ENCODE measurements at places on chromosomes 7 and 10.

GRCh38 chr10:33817605-33818004 is 483.1 kb upstream of the NRP1 start:
- DNase-seq: no peak

DNA sequence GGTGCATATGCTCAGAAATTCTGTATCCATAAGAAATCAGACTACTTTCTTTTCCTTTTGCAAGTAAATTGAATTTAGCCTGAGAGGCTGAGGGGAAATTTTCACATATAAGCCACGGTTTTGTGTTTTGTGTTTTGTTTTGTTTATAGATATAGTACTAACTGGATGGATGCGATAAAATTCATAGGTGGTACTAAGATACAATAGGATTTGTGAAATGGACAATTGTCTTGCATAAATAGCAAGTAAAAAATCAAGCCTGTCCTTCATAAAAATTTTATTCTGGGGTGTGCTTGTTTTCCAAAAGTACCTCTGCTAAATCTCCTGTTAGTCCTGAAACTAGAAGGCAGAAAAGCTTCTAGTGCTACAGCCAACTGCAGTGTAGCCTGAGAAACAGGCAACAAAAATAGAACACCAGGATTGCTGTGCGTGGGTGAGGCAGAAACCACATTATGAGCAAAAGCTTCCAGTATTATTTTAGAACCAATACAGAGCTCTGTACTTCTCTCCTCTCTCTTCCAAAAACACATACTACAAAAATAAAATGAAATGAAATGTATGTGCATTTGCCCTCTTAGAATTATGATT is 634 bp upstream of the HDAC9 start:
- DNase-seq: no peak

DNA sequence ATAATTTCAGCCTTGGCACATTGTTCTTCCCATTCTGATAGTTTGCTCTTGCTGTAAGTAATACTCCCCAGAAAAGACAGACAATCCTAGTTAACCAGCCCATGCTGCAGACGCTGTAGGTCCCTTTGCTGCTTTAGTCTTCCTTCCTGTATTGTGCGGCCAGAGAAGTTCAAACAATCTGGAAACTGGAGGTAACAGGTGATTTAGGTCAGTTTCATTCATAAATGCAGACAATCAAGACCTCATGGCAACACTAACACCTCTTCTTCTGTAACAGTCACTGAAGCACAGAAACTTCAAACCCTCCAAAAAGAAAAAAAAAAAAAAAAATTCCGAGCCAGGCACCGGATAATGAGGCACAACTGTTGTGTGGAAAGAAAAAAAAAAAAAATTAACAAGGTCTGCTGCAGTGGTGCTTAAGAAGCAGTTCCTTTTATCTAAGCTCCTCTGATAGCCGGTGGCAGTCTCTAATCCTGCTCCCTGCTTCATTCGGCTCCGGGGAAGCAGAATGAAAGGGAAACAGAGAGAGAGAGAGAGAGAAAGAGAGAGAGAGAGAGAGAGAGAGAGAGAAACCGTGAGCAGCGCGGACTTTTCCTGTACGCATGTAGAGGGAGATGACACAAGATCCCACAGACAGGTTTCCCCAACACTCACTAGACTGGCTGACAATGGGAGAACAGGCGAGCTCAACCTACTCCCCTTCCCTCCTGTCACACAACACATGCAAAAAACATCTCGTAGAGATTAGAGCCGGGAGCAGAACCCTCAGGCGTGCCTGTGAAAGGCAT is at the start of gene SEMA3A:
TSS of gene SEMA3A (minus strand) at position 306 of the 788 bp plus-strand sequence. CDS start at position 103, 203 bp downstream.
- no peak for DNase-seq

DNA sequence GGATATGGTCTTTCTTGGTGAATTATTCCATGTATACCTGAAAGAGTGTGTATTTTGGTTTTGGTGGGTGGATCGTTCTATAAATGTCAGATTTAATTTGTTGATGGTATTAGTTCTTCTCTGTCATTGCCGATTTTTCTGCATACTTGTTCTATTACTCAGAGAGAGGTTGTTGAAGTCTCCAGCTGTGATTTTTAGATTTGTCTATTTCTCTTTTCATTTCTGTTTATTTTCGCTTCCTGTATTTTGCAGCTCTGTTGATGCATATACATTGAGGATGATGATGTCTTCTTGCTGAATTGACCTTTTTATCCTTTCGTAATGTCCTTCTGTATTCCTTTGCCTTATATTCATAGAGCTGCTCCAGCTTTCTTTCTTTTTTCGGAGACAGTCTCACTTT is 12.1 kb upstream of the BHLHA15 start:
- no peak for DNase-seq

DNA sequence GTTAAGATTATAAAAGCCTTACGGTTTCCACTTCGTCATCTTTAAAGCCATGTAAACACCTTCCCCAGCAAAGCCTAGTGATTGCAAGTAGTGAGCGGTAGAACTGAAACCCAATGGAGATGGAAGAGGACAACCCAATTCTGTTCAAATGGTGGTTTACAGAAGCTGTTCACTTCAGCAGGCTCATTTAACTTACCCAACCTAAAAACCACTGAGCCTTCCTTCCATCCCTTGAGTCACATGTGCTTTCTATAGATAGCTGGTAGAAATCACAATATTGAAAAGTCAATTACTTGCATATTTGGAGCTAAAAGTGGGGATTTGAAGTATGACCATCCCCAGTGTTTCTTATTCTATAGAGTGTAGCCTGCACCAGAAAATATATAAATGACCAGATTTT is 667.7 kb downstream of the SUGCT start:
- DNase-seq: peak; percentile 3

- no peak for DNase-seq
Measured at GRCh38 chr10:109774121-109774440, 149.2 kb downstream of the XPNPEP1 start.

GRCh38 chr7:38411404-38411803 is 138.0 kb upstream of the TARP start:
- DNase-seq: no peak

- no peak for DNase-seq
Measured at GRCh38 chr7:115289971-115290370, 368.1 kb downstream of the MDFIC start.

DNA sequence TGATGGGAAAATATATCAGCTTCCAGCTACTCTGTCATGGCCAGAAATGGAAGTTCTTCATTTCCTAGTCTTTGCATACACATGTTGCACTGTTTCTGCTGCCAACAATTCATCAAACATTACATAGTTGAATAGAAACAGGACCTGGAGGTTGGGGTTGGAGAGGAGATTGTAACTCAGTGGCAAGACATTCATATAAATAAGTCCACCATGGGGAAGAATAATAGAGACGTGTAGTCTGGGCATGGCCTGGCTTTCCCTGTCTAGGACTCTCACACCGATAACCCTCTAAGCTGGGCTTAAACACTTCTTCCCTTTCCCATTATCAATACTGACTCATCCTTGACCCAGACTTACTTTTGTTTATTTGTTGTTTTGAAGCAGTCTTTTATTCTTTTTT is 155.7 kb downstream of the PLPP4 start:
- DNase-seq: no peak

GRCh38 chr7:35617041-35617440 is 77.9 kb downstream of the HERPUD2 start:
- no peak for DNase-seq

GRCh38 chr7:128744366-128744905 is 5.3 kb downstream of the CALU start:
- no peak for DNase-seq

DNA sequence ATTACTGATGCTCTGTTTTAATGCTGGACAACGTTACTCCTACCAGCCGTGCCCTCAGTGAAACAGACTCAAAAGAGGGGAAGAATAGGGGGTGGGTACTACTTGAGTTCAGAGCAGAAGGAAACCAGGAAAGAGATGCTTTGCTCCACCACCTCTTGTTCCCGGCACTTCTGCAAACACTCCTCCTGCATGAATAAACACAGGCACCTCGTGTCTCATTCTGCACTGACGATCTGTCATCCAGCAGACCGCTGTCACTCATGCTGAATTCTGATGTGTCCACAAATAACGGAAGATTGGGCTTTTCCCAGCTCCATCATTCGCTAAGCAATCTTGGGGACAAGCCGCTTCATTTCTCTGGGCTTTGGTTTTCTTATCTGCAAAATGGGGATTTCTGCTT is 26.7 kb downstream of the YWHAG start:
- no peak for DNase-seq

GRCh38 chr7:73985737-73986141 is 42.2 kb upstream of the ELN start:
- DNase-seq: no peak

GRCh38 chr7:139691253-139691781 is 86.5 kb downstream of the HIPK2 start:
- no peak for DNase-seq

DNA sequence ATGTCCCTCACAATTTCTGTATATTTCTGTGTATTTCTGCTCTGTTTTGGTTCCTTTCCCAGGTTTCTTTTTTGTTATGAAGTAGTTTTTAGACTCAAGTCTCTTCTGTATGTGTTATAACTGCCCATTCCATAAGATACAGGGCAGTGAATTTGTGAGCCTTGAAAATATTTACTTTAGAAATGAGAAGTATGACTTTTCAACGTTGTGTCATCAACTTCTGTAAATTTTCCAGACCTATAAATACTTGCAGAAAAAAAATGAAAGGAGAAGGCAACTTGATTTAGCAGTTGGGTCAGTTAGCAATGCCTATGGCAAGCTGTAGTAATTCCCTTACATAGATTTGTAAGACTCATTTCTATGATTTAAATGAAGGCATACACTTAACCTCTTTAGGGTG is 11.5 kb downstream of the EGFR start:
- DNase-seq: no peak

DNA sequence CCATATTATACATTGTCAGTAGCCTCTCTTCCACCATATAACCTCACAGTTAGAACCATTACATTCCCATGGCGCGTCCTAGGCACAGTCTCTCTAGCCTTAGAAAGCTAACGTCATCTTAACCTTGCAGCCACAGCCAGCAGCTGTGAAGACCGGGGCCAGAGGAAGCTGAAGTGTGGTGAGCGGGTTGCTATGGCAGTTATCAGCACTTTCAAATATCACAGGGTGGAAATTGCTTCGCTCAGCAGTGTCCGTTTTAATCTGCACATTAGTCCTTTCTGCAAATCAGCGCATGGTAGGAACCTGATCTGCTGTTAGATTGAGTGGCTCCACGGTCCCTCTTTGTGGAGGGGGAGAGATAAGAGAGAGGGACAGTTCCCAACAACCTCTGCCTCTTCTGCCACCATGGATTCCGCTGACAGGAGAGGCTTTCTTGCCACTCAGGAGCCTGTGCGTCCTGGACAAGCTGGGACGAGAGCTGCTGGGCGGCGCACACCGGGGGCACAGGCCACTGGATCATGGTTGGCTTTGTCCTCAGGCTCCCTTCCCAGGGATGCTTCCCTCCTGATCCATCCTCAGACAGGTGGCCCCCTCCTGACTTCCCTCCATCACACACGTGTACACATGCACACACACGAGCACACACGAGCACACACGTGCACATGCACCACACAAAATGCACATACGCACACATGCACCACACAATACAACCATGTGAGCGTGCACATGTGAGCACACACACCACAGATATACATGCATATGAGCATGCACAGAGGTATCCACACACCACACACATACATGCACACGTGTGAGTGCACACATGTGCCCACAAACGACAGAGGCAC is 93.8 kb downstream of the WDR37 start:
- DNase-seq: peak; percentile 2
